ENCODE measurements at places on chromosomes 2 and 18.

DNA sequence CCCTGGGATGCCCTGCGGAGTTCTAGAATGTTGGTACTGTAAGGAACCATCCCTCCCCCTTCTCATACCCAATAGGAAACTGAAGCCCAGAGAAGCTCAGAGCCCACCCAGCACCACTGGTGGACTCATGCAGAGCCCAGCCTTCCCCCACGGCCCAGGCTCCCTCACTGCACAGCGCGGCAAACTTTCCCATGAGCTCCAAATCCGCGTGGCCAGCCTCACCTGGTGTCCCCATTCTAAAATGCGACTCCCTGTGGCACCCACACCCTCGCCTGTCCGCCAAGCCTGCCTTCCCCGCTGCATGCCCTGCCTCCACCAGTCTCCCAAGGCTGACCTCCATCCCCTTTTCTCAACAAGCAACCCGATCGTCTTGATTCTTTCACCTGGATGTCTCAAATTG, 51.1 kb downstream of the PTGR3 start:
- no peak for DNase-seq

GRCh38 chr2:216670266-216671080, 24.9 kb downstream of the IGFBP5 start:
- no peak for DNase-seq

GRCh38 chr2:218745559-218746469, 35.2 kb downstream of the TTLL4 start:
- no peak for DNase-seq

DNA sequence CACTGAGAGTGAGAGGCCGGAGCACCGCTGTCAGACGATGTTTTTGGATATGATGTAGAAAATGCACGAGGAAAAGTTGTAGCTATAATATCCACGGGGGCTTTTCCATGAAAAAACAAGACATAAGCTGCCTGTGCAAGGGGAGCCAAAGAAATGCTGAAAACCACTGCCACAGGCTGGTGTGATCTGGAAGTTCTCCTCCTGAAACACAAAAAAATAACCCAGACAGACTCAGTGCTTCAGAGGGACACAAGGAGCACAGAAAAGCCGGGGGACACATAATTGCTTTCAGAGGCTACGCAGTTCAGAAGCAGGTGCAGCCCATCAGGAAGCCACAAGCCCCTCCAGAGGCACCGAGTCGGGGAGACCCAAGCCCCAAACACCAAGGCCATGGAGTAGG, 98.2 kb downstream of the ZNF516 start:
- no peak for DNase-seq

DNA sequence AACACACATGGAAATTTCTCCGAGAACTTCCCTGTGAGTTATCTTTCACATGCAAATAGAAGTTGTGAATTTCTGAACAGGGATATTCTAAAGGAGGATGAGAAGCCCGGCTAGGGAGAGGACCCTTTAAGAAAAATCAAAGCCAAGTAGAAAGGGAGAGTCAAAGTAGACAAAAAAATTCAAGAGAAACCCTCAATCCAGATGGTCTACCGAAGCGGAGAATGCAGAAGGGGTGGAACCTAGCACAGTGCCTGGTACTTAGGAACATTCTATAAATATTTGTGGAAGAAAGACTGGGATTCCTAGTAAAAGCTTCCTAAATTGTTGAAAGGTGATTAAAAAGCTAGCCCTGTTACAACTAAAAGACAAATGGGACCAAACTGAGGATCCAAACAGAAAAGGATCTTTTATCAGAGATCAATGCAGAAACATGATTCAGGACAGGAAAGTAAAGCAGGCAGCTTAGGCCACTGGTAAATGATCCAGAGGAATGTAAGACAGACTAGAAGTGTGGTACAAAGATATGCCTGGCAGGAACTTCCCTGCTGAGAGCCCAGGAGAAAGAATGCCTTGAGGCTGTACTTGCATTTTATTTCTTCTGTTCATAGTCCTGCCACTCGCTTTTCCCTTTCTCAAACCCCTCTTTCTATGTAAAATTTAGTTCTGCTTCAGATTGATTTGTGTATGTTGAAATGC, 19.5 kb upstream of the GLS start:
- DNase-seq, result no peak

DNA sequence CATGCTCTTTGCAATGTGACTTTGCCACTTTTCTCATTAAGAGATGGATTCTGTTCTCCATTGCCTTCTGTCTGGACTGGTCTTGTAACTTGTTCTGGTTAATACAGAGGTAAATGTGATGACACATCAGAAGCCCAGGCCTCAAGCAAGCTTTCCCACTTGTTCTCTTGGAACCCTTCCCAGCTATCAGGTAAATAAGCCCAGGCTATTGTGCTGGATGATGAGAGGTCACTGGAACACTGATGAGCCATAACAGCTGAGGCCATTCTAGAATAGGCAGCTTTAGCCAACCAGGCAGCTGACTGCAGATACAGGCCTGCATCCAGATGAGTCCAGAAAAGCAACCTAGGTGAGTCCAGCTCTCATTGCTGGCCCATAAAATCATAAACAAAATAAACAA, 1007.0 kb upstream of the ACVR2A start:
- no peak for DNase-seq

DNA sequence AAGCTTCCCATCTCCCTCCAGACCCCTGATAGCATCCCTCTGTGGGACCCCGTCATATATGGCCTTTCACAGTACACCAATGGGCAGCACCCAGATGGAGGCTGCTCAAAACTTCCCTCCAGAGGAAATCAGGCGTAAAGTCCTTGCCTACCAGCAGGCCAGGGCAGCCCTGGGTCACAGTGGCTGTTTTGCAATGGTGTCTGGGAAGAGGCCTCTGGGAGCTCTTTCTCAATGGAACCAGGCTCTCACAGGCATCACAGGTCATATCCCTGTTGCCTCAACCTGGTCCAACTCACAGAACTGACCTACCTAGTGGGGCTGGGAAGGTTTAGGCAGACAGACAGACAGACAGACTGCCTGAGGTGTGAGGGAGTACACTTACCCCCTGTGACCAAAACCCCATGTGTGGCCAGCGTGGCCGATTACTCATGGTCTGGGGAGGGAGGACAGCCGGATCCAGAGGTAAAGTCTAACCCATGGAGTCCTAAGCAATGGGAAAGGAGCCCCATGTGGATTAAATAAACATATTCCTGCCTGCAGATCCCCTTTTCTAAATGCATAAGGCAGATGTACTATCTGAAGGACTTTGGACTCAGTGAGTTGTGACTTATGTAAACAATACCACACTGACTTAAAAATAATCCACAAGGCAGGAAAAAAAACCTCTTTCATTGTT, 58.2 kb downstream of the BCL2L11 start:
- no peak for DNase-seq

GRCh38 chr18:36028859-36029258, 38.5 kb downstream of the RPRD1A start:
- DNase-seq, result no peak

- no peak for DNase-seq
Observed at GRCh38 chr2:179954026-179954425, 53.1 kb downstream of the CWC22 start.

- DNase-seq, result no peak
Observed at GRCh38 chr2:236558993-236559978, 10.3 kb upstream of the ACKR3 start.

- no peak for DNase-seq
Observed at GRCh38 chr18:12839057-12839525, 44.9 kb downstream of the PTPN2 start.

DNA sequence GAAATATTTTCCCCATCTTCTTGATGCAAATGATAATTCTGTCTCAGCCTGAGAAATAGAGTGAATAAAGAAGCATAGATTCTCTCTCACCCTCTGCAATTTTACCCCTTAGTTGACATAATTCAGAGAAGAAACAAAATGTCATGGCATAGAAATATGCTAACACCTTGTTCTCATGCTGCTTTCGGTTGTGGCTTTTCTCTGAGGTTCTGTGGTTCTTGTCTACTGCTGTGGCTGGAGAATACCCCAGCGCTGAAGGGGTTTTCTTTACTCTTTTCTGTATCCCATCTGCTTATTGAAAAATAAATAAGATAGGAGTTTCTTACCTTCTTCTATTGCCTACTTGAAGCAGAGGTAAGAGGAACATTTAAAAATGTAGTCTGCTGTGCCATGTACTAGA, 15.4 kb upstream of the RAB27B start:
- DNase-seq, result no peak

GRCh38 chr2:505941-506340, 171.3 kb downstream of the TMEM18 start:
- DNase-seq, result no peak

- no peak for DNase-seq
Observed at GRCh38 chr2:151357359-151357758, at the start of gene TNFAIP6. TSS of gene TNFAIP6 (plus strand) at chr2:151357592. CDS start at chr2:151357667, 75 bp downstream.

GRCh38 chr18:12451428-12451827, 43.7 kb downstream of the PRELID3A start:
- no peak for DNase-seq

GRCh38 chr2:202773301-202773973, 98.1 kb downstream of the ICA1L start:
- no peak for DNase-seq

DNA sequence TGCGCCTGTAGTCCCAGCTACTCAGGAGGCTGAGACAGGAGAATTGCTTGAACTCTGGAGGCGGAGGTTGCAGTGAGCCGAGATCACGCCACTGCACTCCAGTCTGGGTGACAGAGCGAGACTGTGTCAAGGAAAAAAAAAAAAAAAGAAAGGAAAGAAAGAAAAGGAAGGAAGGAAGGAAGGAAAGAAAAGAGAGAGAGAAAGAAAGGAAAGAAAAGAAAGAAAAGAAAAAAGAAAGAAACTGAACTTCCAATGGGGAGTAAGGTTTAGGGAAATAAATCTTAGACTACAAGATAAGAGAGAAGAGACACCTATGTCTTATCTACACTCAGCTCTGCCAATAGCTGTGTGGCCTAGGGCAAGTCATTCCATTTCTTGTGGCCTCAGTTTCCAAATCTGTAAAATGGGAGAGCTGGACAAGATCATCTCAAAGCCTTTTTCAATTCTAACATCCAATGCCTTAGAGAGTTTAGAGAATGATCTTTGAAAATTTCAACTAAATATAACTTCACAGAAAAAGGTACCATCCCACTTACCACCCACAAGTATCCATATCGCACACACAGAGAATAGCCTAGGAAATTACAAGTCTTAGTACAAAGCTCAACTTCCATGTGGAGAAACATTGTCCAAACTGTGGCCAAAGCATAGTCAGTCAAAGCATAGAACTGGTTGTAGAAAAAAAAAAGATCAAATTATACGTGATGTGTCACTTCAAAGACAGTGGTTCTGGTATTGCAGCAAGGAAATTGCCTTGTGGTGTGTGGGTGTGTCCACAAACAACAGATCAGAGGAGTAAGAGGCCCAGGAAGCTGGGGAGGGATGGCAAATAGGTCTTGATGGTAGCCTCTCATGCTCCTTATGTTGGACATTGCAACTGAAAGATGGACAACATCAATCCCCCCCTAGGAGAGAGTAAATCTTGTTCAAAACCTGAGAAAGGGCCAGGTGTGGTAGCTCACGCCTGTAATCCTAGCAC, 42.4 kb downstream of the SLC14A2 start:
- DNase-seq, result no peak

DNA sequence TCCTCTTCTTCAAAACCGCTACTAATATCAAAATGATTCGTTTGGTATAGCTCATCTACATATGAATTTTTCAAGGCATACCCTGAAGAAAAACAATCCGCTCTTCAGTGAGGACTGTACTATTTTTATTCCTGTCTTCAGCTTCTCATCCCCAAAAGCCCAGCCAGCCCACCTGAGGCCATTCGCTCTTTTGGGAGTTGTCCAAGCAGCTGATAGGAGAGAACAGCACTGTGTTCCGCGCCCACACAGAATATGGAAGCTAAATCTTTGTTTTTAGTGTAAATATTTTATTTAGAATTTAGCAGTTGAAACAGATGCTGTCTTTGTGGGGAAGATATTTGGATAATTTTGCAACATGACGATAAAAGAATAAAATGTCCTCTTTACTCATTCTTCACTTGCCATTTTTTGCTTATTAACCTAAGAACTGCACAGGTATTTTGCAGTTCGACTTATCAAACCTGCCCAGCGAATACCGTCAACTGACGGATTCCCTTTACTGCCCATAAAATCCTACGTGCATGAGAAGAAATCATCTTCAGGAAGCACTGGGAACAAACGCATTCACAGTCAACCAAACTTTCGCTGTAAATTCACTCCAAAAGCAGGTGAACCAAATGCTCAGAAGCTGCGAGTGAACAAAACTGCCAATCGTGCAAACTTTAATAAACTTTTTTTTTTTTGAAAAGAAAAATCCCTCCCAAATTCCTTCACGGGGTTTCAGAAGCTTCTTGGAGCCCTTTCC, 3.4 kb downstream of the ZNF521 start:
- no peak for DNase-seq

- no peak for DNase-seq
Observed at GRCh38 chr2:112591413-112591812, 7.0 kb downstream of the CHCHD5 start.

DNA sequence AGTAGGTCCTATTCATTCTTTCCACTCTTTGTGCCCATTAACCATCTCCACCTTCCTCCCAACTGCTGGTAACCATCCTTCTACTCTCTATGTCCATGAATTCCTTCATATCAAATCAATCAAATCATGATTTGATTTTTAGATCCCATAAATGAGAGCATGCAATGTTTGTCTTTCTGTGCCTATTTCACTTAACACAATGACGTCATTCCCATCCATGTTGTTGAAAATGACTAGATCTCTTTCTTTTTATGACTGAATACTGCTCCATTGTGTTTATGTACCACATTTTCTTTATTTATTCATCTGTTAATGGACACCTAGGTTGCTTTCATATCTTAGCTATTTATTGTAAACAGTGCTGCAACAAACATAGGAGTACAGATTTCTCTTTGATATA, 827.3 kb upstream of the NRXN1 start:
- no peak for DNase-seq

DNA sequence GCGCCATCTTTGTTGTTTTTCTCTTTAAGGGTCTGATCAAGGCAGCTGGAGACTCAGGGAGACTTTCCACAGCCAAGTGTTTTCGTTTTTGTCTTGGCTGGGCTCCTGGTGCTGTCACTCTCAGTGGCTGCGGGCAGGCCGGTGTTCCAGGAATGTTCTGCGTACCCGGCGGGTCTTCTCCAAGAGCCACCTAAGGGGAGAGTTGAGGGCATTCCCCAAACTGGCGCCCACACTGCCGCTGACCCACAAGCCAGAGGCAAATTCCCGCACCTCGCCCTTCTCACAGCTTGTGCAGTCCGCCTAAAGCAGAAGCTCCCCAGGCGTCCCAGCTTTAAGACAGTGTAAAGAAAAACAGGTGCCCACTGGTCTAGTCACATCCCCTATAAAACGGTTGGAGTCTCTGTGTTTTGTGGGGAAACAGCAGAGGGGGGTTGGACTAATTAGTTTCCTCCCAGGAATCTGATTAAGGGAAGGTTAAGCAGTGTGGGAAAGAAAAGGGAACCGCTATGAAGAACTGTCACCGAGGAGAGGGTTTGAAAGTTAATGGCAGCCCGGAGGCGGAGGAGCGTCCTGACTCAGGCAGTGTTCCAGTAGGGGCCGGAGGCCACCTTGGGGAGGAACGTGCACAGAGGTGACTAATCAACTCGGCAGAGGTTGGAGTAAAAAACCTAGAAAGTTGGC, 224.5 kb downstream of the SLC4A3 start:
- DNase-seq, result no peak

Measured in upper lobe of left lung (tissue), 6 donors.